ENCODE measurements at places on chromosomes 3 and 15. TPM values are rescaled to one million over a fixed set of nuclear protein-coding genes. Genes with fewer than 3 reads are reported as not detected.

- H3K36me3 ChIP-seq, result no peaks in the 10 kb centered on the region
- no peak for DNase-seq
- no peak overlapping the region for H3K27ac ChIP-seq
- H3K4me1 ChIP-seq, result no peaks in the 10 kb centered on the region
- H3K27me3 ChIP-seq, result no peaks in the 10 kb centered on the region
- no peak overlapping the region for H3K4me3 ChIP-seq
Observed at GRCh38 chr15:73781038-73781925, 28.1 kb upstream of the INSYN1 start.

The PRSS50 gene
- total RNA-seq, result not detected

The GOLGA8J gene
- 0.22 TPM for total RNA-seq

The DNASE1L3 gene
- total RNA-seq, result 0.66 TPM

The GOLGA8N gene
- total RNA-seq, result 9.8 TPM
